Caco-2 (cell line): ENCODE measurements at places on chromosomes 4 and X. TPM values are rescaled to one million over a fixed set of nuclear protein-coding genes. Genes with fewer than 3 reads are reported as not detected.

GAGE2A gene
- not detected in 2 replicates for total RNA-seq

- DNase-seq, result peak; percentile 55
These were observed 12.4 kb downstream of the YIPF6 start for GRCh38 chrX:68511255-68511654.

GRCh38 chrX:31117266-31117665 is 45.4 kb upstream of the FTHL17 start:
- no peak for DNase-seq

MAGEA8 gene
- not detected in 2 replicates for total RNA-seq

PNMA5 gene
- not detected in 2 replicates for total RNA-seq

- DNase-seq, result no peak
These were observed 19.7 kb upstream of the GPM6B start for GRCh38 chrX:13836575-13836974.

MXRA5 gene
- not detected in 2 replicates for total RNA-seq

CABS1 gene
- total RNA-seq, result not detected in 2 replicates

DNA sequence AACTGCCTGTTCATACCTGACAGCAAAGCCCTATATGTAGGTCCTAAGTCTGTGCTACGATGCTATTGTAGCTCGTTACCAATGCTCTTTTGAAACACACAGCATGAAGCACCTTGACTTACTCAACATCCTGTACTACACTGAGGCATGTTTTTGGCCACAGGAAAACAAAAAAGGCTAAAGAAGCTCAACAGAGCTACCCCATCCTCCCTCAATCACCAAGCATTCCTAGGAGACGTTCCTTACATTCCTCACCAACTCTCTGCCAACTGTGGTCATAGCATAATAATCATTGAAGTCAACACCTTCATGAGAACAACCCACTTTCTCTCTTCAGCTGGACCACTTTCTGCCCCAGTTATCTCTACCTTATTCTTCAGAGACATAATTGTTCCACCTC is 73.7 kb upstream of the SLC25A43 start:
- no peak for DNase-seq

AREG gene
- 146 and 162 TPM in 2 replicates for total RNA-seq

- DNase-seq, result no peak
These were observed 560.4 kb downstream of the GRXCR1 start for GRCh38 chr4:43452948-43453347.

- DNase-seq, result peak; percentile 63
These were observed 331 bp downstream of the SETD7 start for GRCh38 chr4:139555705-139556070.

- DNase-seq, result no peak
These were observed 304.7 kb upstream of the FTHL17 start for GRCh38 chrX:31376408-31377022.

DNA sequence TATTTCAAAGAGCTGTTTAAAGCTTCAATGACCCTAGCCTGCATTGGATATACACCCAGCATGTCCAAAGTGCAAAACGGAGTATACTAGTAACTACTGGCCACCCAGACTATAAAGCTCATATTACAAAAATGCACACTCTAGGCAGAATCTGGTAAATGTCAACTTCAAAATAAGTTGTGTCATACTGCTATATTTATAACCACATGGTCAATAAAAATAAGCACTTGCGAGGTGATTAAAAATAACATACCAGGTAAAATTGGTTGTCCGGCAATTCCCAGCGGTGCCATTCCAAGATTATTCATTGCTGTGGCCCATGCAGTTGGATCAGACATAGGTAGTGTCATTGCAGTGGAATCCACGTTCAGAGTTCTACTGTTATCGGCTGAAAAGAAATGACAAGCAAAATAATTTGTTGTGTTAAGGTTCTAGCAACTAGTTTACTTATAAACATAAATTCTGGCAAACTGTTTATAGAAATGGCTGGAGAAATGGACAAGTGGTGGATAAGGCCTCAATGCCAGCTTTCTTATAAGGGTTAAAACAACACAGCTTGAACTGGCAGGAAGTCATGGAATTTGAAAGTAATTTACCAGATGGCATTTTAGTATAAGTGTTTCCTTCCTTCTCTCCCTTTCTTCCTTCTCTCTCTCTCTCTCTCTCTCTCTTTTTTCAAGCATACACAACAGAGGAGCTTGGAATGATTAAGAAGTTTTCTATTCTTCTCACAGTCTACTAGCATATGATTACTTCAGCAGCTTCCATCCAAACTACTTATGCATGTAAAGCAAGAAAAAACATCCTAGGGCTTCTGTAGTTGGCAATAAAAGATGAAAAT is 199.9 kb downstream of the ENOX2 start:
- DNase-seq, result no peak

DNA sequence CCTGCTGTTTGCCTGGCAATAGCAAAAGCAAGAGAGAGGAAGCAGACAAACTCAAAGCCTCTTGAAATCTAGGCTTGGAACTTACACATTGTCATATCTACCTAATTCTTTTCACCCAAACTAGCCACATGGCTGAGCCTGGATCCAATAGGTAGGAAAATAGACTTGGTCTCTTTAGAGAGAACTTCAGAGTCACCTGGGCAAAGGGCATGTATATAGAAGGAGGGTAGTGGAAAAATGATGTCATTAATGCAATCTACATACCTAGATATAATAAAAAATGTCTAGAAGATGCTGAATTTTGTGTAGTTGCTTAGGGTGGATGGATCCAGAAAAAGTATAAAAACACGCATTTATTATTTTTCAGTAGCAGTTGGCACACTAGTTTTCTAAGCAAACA is 237.0 kb upstream of the GEMIN8 start:
- no peak for DNase-seq

DNA sequence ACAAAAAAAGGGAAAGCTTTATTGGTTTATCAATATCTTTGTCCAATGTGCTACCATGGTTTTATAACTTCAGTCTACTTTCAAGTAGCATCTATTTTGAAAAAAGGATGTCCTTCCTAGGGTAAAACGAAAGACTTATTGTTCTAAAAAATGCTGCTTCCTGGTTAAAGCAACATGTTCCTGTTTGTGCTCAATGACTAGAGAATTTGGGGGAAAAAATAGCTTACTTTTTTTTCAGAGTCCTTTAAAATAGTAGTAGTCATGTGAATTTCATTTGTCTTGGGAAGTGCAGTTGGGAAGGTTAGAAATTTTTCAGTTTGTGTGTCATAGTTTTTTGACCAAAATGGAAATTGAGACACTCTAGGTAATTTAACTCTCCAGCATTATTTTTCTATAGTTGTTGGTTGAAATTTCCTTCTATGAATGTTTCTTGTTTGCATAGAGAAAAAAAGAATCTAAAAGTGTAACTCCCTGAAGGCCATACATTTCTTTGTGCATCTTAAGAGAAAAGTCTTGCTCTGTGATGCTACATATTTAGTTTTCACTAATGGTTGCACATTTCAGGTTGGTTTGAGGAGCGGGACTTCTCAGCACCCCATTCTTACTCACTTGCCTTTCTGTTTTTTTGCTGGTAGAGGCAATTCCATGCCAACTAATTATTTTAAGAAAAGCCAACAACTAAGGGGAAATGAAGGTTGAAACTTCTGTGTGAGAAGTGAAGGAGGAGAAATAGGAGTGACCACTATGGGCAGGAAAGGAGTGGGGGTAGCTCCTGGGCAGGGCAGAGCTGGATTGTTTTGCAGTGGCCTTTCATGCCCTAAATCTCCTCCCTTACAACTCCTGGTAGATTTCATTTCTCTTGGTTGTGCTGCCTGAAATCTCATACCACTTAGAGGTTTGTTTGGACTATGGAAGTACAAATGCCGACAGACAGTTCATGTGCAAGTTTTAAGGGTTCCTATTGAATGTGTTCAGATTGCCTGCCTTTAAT is 76.4 kb downstream of the RAPGEF2 start:
- no peak for DNase-seq

SHOX gene
- total RNA-seq, result not detected in 2 replicates

CFAP99 gene
- not detected in 2 replicates for total RNA-seq

GRCh38 chr4:37463033-37463856 is 218.7 kb downstream of the NWD2 start:
- no peak for DNase-seq

GRCh38 chr4:57168982-57169381 is 58.8 kb upstream of the IGFBP7 start:
- no peak for DNase-seq
